ENCODE measurements at places on chromosomes 13 and 19.

DNA sequence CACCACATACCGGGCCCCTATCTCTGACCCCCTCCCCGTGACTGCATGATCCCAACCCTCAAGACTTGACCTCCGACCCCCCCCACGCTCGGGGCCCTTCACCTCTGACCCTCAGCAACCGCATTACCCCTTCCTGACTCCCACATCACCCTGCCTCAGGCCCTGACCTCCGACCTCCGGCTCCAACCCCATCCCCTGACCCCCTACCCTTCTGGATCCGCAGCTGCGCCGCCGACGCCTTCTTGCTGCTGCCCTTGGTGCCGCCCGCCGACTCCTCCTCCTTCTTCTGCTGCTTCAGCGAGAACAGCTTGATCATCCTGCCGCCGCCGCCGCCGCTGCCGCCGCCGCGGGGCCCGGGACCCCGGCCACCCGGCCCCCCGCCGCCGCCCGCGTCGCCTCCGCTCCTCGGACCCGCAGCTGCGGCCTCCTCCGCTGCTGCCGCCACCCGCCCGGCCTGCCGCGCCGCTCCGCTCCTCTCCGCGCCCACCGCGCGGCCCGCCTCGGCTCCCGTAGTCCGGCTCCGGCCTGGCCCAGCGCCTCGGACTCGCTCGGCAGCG lies at the start of gene UBE2M:
Gene UBE2M (minus strand): TSS at position 546 of the 557 bp plus-strand sequence. CDS start 230 bp downstream, at position 316.
- DNase-seq, result no peak

GRCh38 chr13:46861959-46862358 lies 34.9 kb downstream of the HTR2A start:
- DNase-seq, result no peak

DNA sequence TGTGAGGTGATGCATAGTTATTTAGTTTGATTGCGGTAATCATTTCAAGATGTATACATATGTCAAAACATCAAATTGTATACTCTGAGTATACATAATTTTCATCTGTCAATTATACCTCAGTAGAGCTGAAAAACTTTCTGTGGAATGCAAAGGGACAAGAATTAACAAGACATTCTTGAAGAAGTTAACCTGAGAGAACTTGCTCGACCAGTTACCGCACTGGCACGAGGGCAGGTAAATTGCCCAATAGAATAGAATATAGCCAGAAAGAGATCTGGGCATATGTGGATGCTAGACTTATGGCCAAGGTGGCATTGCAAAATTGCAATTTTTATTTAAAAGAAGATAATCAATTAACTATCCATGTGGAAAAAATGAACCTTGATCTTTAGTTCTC lies 42.3 kb upstream of the GJB6 start:
- no peak for DNase-seq

GRCh38 chr13:65857942-65858565 lies 1372.1 kb downstream of the PCDH9 start:
- DNase-seq, result no peak

- DNase-seq, result no peak
Measured at GRCh38 chr19:38284422-38284821, 19.6 kb upstream of the C19orf33 start.
